ENCODE measurements at places on chromosomes 6 and 20.

- no peak for DNase-seq
Observed at GRCh38 chr6:54096811-54097210, 14.4 kb upstream of the MLIP start.

GRCh38 chr6:3727036-3727435, 24.5 kb downstream of the PXDC1 start:
- DNase-seq, result no peak

GRCh38 chr6:15793288-15793687, 130.5 kb upstream of the DTNBP1 start:
- DNase-seq, result peak; percentile 55

DNA sequence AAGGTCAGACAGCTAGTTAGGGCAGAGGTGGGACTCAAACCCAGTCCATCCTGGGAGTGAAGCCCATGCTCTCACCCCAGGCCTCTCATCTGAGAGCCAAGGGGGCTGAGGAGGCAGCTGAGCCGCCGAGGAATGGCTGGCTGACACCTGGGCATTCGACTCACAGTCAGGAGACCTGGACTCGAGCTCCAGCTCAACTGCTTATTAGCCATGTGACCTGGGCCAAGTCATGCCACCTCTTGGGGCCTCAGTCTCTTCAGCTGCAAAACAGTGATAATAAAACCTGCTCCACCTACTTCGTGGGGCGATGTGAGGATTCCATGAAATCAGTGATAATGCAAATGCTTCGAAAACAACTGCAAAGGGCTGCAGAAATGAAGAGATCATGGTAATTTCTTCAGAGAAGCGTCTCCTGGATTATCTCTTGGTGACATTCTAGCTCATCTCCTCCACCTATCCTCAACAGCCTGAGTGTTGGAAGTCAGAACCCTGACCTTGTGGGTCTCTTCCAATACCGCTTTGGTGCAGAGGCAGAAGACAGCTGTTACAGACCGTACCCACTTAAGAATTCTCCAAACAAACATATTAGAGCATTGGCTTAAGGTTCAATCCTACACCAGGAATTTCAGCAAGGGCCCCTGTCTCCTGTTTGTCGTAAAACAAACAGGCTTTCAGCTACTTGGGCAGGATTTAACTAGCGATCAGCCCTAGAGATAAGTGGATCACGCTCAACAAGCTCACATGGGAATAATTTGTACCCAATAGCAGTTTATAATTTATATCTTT, 60.0 kb upstream of the PIM1 start:
- no peak for DNase-seq

DNA sequence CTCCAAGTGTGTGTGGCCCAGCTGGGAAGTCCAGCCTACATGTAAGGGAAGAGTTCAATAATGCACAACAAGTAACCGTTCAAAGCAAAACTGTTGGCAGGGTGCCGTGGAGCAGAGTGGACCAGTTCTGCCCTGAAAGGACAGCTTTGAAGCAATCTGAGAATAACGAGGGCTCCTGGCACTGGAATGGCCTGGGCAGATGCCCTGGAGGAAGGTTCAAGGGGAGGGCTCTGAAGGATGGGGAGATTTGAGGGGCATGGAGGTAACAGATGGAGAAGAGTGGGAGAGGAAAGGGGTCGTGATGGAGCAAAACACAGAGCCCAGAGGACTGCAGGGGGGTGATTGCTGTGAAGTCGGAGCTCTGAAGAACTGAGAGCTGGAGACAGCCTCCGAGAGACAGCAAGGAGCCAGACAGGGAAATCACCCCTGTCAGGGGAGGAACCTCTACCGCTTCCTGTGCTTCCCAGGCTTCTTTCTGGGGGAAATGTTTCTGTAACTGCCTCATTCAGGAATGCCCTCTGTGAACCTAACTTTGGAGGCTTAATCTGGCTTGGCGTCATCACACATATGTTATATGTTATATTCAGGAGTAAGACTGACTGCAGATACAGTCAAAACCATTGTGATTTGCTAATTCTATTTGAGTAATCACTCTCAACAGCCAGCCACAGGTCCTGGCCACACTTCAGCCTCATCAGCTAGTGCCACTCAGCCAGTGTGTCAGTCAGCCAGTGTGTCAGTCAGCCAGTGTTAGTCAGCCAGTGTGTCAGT, 41.2 kb downstream of the ZC3H12D start:
- DNase-seq, result no peak

GRCh38 chr20:11564491-11564890, 353.2 kb upstream of the BTBD3 start:
- DNase-seq, result no peak

- no peak for DNase-seq
Observed at GRCh38 chr6:39543095-39543494, 182.1 kb downstream of the KIF6 start.

DNA sequence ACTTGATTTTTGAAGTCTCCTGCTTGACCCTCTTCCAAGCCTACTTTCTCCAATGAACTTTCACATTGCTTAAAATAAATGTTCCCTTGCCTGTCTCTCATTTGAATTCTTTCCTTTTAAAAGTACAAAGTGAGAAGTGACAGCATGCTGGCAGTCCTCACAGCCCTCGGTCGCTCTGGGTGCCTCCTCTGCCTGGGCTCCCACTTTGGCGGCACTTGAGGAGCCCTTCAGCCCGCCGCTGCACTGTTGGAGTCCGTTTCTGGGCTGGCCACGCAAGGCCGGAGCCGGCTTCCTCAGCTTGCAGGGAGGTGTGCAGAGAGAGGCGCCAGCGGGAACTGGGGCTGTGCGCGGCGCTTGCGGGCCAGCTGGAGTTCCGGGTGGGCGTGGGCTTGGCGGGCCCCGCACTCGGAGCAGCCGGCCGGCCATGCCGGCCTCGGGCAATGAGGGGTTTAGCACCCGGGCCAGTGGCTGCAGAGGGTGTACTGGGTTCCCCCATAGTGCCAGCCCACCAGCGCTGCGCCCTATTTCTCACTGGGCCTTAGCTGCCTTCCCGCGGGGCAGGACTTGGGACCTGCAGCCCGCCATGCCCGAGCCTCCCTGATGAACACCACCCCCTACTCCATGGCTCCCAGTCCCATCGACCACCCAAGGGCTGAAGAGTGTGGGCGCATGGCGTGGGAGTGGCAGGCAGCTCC, 31.9 kb downstream of the SERPINB6 start:
- DNase-seq, result no peak

- DNase-seq, result no peak
Observed at GRCh38 chr6:43204271-43205105, 22.5 kb downstream of the CUL9 start.

- peak; percentile 32 for DNase-seq
Observed at GRCh38 chr6:12060780-12061609, 48.9 kb downstream of the HIVEP1 start.

DNA sequence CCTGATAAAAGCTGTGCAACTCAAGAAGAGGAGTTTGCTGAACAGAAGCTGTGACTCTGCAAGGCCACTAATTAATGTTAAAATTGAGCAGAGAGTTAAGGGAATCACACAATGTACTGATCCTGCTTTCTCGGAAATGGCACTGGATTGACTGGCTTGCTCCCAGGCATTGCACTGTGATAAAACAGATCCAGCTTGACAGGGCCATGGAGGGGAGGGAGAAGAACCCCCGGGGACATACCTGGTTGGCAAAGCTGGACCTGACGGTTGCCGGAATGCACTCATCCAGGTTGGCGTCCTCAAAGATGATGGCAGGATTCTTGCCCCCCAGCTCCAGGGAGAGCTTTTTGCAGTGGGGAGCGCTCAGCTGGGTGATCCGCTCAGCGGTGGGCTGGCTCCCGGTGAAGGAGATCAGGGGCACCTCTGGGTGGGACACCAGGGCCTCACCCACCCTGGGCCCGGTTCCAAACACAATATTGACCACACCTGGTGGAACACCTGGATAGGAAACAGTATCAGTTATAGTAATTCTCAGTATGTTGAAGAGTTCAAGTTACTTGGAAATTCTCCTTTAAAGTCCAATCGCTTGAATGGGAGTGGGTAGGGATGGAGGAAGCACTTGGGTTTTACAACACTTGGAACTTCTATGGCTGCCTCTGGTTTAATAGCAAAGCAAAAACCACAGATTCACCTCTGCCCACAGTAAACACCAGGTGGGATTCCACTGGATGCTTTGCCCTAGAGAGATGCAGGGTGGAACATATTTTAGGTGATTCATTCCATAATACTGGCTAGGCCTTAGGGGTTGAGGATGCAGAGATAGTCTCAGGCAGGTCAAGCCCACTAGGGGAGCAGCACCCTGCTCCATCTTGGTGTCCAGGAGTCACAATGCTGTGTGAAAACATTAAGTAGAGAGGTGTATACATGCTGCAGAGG, 17.1 kb downstream of the ALDH8A1 start:
- DNase-seq, result no peak

- DNase-seq, result peak; percentile 36
Observed at GRCh38 chr6:83193747-83194566, 800 bp downstream of the RWDD2A start.

- no peak for DNase-seq
Observed at GRCh38 chr20:44758247-44759101, 12.8 kb downstream of the KCNK15 start.

DNA sequence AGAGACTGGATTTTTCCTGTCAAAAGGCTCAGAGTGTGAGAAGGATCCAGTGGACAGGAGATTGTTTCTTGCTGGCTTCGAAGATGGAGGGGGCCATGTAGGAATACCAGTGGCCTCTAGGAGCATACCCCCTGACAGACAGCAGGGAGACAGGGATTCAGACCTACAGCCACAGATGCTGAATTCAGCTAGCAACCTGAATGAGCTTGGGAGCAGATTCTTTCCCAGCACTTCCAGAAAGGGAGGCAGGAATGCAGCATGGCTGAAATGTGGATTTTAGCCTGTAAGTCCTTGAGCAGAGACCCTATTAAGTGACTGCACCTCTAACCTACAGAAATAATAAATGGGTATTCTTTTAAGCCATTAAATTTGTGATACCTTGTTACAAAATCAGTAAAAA, 44.6 kb downstream of the STXBP5 start:
- no peak for DNase-seq

- DNase-seq, result no peak
Observed at GRCh38 chr20:23659989-23660837, 22.5 kb upstream of the CST3 start.

DNA sequence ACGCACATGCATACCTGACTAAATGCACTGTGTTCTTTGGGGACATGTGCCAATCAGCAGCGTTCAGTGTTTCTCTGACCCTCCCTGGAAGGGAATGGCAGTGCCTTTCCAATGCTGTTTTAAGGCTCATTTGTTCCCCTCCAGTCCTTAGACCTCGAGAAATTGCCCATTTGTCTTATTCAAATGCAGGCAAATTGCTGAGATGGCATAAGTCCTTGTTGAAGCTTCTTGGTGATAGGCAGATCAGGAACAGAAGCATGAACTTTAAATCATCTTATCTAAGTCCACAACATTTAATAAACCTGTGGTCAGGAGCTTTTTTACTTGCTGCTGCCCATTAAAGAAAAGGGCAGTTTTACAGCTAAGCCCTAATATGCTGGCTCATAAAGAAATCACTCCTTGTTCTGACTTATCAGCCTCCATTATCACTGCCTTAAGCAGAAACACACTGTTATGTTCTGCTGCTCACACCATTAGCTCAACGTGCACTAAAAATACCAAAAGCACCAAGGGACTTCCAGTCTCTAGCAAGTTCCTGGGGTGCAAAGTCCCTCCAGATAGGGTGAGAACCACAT, 112.9 kb upstream of the LRFN2 start:
- DNase-seq, result no peak

DNA sequence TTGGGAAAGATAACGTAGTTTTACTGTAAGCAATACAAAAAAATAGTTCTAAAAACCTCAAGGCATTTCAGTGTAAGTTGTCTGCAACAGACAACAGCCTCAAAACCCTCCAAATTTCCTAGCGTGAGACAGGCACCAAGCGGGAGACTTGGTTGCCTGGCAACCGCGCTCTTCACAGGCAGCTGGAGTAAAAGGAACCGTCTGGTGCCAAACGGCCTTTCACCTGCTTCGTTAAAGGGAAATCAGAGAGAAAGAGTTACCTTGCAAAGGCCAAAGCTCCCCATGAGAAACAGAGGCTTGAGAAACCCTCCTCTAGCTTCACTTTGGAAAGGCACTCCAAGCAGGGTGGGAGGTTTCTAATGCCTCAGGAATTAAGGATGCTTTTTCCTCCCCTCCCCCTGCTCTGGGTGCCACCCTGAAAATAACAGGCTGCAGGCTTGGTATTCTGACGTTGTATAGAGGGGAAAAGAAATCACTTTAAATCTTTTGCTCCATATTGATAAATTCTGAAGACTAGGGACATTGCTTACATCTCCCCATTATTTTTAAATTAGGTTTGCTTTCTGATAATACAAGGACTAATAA, 129.7 kb upstream of the UFL1 start:
- DNase-seq, result no peak

GRCh38 chr20:37225146-37225545, 36.5 kb downstream of the GHRH start:
- DNase-seq, result no peak

DNA sequence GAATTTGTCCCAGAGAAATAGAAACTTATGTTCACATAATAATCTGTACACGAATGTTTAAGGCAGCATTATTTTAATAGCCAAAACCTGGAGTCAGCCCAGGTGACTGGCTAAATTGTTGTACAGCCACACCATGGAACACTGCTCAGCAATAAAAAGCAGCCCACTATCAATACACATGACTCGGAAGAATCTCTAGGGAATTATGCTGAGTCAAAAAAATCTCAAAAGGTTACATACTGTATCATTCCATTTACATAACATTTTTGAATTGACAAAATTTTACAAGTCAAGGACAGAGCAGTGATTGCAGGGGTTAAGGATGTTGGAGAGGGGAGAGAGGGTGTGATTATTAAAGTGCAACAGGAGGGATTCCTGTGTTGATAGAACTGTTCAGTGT, 163.4 kb downstream of the UBE3D start:
- DNase-seq, result no peak

DNA sequence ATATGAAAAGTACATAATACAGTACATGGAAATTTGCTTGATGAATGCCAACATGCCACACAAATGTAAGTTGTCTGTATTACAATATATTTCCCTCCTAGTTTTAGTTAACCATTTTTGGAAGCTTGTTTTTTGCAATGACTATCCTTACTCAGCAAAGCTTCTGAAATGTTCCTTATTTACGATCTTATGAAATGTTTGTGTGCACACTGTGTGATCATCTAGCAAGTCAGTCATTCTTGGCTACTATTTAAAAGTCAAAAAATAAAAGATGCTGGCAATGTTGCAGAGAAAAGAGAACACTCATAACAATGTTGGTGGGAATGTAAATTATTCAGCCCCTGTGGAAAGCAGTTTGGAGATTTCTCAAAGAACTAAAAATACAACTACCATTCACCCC, 33.8 kb downstream of the SUMO4 start:
- no peak for DNase-seq

- DNase-seq, result peak; percentile 41
Observed at GRCh38 chr6:142624978-142625715, 319.8 kb downstream of the HIVEP2 start.

All from RWPE1 (cell line).